Ammon's horn (tissue), 1 donor: ENCODE measurements at places on chromosomes 5 and 9.

- no peak for DNase-seq
Observed at GRCh38 chr5:28914297-28914696, 1875.9 kb upstream of the CDH9 start.

- no peak for DNase-seq
Observed at GRCh38 chr5:179405426-179406030, 60.3 kb upstream of the ADAMTS2 start.

GRCh38 chr5:143008809-143009521 lies 238.8 kb downstream of the ARHGAP26 start:
- DNase-seq, result peak; percentile 28

DNA sequence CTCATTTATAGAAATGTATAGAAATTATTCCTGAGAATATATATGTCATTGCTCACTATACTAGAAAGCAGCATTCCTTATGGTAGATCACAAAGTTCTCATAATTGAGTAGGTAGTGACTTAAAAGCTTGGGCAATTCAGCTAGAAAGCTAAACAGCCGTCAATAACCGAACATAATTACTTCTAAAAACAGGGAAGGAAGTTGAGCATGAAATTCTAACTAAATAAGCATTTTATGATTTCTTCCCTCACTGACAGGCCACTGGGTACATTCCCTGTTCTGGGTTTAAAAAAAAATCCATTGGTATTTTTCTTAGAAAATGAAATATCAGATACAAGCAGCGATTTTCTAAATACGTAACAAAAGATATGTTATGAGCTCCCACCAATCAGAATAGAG lies 91.1 kb upstream of the DAB2 start:
- DNase-seq, result no peak

DNA sequence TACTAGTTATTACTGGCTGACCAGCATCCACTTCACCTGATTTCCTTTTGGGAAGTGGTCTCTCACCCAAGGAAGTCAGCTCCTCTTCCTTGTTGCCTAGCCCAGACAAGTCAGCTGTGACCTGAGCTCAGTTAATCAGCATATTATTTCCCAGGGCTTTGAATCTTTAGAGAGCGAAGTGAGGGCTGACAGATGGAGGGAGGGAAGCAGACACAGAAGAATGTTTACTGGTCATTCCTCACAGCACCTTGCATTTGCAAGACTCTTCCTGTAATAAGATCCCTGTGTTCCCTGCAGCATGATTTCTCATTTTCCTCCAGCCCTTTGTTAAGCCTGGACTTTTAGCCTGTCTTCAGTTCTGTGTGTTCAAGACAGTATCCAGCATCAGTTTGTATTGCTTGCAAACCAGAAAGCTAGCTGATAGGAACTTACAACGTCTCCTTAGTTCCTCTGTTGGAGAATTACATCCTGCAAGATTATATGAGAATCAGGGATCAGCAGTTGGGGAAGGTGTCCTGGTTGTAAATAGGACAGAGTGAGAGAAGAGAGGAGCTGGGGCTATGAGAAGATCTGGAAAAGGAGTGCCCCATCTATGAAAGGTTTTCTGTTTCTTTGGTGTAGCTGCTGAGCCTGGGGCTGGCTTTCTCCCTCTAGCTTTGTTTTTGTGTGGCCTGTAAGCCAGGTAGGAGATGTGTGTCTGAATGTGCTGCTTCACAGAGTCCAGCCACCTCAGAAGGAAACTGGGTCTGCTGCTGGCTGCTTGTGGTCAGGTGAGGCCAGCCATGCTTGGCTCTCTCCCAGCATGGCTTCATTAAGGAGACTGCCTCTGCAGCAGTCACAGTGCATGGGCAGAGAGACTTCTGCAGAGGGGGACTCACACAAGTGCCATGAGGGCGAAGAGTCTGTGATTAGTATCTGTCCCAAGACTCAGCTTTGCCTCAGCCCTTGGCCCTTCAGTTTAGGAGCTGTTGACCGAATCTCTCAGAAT lies 50.3 kb downstream of the MAN2A1 start:
- no peak for DNase-seq

GRCh38 chr9:78049484-78049883 lies 17.9 kb upstream of the GNAQ start:
- no peak for DNase-seq

GRCh38 chr5:146620669-146621051 lies 104.7 kb upstream of the GPR151 start:
- peak; percentile 38 for DNase-seq

DNA sequence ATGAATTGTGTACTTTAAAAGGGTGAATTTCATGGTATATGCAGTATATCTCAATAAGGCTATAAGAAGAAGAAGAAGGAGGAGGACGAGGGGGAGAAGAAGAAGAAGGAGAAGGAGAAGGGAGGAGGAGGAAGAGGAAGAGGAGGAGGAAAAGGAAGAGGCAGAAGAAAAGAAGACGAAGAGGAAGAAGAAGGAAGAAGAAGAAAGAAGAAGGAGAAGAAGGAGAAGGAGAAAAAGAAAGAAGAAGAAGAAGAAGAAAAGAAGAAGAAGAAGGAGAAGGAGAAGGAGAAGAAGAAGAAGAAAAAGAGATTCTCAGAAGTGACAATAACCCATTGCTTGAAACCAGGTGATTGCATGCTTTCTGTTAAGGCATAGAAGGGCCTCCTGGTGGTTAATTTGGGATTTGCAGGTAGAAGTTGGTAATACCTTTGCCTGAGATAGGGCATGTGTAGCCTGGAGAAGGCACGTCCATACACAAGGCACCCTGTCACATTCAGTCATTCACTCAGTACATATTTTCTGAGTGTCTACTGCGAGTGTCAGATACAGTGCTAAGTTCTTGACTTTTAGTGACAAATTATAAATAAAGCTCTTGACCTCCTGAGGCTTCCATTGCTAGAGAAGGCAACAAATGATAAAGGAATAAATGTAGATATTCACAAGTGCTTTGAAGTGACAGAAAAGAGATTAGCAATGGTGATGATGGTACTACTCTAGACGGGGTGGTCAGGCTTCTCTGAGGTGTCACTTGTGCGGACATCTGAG lies 231.3 kb downstream of the NPR3 start:
- DNase-seq, result no peak

DNA sequence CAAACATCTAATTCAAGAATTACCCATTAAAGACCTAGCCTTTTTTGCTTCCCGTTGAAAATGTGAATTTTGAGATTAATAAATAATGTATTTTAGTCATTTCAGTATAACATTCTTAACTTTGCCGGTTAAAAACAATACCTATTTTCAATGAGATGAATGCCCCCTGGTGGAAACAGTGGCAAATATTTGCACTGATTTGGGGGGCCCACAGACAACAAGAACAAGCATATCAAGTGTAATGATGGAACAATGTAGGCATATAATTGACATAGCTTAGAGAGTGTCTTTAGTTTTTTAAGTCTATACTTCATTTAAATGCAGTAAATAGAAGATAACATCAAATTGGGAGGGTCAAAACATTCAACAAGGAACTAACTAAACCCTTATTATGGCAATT lies 111.9 kb downstream of the NTRK2 start:
- no peak for DNase-seq

- DNase-seq, result no peak
Observed at GRCh38 chr9:130181678-130182380, 9.6 kb downstream of the NCS1 start.

GRCh38 chr5:82174128-82174918 lies 103.8 kb downstream of the RPS23 start:
- peak; percentile 42 for DNase-seq

GRCh38 chr5:125198270-125198974 lies 452.0 kb upstream of the ZNF608 start:
- peak; percentile 89 for DNase-seq

DNA sequence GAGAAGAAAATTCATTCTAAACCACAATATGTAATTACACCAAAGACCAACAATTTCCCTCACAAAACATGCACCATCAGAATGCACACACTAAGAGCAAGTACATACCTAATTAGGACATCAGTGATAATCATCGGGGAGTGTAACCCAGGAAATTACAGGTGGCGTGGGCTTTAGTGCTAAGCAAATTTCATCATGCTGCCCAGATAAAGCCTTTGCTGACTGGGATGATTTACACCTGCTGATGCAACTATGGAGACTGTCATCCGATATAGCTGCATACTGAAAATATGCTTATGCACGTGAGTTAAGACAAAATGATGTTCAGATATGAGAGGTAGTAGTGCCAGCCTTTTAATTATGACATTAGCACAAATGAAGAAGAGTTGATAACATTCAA lies 123.2 kb downstream of the DCP2 start:
- DNase-seq, result no peak

DNA sequence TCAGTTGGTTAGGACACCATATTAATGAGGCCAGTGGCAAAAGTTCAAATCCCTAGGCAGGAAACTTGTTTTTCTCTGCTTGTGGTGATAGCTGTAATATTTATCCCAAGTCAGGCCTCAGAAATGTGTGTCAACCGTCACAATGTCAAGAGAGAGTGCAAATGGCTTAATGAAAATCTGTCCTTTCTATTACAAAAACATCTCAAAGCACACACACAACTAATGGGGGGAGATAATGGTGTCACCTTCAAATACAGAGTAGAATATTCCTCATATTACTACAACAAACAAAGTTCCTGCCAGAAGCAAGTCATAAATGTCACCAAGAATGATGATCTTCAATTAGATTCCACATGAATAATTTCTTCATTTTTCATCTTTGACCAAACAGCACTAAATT lies 127.2 kb upstream of the MARCHF11 start:
- no peak for DNase-seq

GRCh38 chr9:77544546-77544945 lies 103.6 kb downstream of the GNA14 start:
- DNase-seq, result no peak

DNA sequence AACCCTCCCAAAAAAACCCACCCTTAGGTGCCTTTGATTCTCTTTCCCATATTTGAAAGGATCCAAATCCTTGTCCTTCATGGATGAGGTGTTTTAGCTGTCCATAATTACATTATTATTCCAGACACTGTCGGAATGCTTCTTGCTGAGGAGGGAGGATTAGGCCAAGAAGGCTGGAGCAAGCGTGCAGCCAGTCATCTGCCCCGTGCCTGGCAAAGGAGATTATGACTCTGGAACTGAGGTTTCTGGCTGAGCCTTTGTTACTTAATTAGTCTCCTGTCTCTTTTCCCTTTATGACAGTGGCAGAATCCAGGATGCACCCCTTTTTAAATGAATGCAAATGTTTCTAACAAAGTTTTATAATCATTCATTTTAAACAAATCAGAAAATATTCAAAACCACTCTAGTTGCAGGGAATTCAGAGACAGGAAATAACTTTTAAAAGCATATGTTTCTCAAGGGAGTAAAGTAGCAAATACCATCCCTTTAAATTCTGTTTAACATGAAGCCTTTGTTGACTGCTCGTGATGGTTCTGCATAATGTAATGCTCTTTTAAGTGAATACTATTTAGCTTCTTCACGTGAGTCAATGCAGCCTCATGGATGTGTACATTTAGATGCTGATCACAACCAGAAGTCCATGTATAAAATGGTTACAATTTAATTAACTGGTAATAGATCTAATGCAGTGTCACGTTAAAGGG lies 69.8 kb downstream of the GALNT10 start:
- DNase-seq, result no peak

DNA sequence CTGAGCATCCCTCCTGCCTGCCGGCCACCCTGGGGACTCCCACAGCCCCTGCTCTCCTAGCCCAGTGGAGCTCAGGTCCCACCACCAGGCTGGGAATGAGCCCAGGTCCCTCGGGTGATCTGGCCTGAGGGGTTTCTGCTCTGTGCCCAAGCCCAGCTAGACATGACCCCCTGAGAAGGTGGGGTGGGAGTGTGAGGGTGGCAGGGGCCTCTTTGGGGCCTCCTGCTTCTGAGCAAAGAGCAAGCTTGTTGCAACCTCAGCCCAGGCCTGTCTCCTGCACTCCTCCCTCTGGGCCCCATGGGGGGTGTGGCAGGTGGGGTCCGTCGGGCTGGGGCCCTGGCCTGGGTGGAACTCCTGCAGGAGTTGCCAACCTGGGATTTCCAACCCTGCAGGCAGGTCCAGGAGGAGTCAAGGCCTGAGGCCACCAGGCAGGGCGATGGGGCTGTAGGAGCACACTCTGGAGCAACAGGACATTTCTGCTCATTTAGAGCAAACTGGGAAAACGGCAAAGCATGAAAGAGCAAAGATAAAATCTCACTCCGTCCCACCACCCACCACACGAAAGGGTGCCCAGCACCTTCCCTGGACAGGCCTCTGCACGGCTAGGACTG lies 11.4 kb upstream of the NRARP start:
- no peak for DNase-seq

DNA sequence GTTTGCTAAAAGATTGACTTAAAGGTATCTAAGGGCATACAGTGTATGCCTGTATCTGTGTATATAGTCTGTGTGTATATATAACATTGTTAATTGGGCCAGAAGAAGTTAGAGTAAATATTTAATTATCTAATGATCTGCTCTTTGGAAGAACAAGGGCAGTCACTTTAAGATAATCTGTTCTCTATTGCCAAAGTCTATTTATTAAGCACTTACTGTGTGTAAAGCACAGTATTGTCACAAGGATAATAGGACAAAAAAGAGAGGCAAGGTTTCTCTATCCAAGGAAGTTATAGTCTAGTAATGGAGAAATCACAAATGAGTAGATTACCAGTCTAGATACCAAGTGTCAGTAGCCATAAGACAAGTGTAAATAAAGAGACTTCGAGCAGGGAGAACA lies 51.5 kb downstream of the SV2C start:
- no peak for DNase-seq

GRCh38 chr9:128825923-128826700 lies 3.5 kb downstream of the SPOUT1 start:
- DNase-seq, result no peak

DNA sequence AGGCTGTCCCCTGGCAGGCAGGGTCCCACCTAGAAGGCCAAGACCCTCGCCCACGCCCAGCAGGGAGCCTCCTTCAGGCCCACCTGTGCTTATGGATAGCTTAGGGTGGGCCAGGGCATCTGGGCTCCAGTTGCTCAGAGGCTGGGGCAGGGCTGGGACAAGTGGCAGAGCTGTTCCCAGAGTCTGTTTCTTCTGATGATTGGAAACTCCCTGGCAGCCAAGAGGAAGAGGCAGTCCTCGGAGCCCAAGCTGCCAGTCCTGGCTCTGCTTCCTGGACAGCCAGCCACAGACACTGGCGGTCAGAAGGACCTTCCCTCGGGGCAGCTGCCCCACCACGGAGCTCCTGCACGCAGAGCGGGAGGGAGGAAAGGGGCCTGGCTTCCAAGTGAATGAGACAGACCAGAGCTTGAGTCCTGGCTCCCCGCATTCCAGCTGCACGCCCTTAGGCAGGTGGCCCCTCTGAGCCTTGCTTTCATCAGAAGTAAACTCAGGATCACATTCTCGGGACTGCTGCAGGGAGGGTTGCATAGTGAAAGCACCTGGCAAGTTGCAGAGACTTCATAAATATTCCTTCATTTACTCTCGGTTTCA lies 37.9 kb upstream of the GABRP start:
- DNase-seq, result no peak

- DNase-seq, result no peak
Observed at GRCh38 chr9:107976767-107977166, 487.2 kb upstream of the KLF4 start.
